ENCODE measurements at places on chromosomes 2 and 18.

- no peak for DNase-seq
Observed at GRCh38 chr2:189168856-189169499, 10.6 kb downstream of the COL5A2 start.

- DNase-seq = no peak
Observed at GRCh38 chr2:141508806-141509595, 621.8 kb downstream of the LRP1B start.

GRCh38 chr2:111716905-111717775 is 166.9 kb downstream of the ANAPC1 start:
- no peak for DNase-seq

- DNase-seq = no peak
Observed at GRCh38 chr2:190792956-190793888, 87.4 kb upstream of the GLS start.

All from NCI-H1436 (cell line).